ENCODE measurements at places on chromosomes 3 and 15. TPM values are rescaled to one million over a fixed set of nuclear protein-coding genes. Genes with fewer than 3 reads are reported as not detected.

- no peak for DNase-seq
Observed at GRCh38 chr15:85584872-85585271, 204.5 kb downstream of the AKAP13 start.

- DNase-seq: no peak
Observed at GRCh38 chr15:77819851-77820728, 187.4 kb upstream of the LINGO1 start.

- no peak for DNase-seq
Observed at GRCh38 chr3:152346740-152347139, 78.0 kb downstream of the MBNL1 start.

- no peak for DNase-seq
Observed at GRCh38 chr3:12278566-12278965, 10.3 kb upstream of the PPARG start.

GRCh38 chr3:10551821-10552630 is 46.6 kb upstream of the ATP2B2 start:
- DNase-seq: peak; percentile 34

GRCh38 chr3:194811118-194811517 is 125.4 kb downstream of the FAM43A start:
- DNase-seq: no peak

GRCh38 chr15:43067717-43068461 is 37.9 kb downstream of the UBR1 start:
- no peak for DNase-seq

GRCh38 chr3:127955728-127956127 is 40.7 kb downstream of the KBTBD12 start:
- DNase-seq: no peak

DNA sequence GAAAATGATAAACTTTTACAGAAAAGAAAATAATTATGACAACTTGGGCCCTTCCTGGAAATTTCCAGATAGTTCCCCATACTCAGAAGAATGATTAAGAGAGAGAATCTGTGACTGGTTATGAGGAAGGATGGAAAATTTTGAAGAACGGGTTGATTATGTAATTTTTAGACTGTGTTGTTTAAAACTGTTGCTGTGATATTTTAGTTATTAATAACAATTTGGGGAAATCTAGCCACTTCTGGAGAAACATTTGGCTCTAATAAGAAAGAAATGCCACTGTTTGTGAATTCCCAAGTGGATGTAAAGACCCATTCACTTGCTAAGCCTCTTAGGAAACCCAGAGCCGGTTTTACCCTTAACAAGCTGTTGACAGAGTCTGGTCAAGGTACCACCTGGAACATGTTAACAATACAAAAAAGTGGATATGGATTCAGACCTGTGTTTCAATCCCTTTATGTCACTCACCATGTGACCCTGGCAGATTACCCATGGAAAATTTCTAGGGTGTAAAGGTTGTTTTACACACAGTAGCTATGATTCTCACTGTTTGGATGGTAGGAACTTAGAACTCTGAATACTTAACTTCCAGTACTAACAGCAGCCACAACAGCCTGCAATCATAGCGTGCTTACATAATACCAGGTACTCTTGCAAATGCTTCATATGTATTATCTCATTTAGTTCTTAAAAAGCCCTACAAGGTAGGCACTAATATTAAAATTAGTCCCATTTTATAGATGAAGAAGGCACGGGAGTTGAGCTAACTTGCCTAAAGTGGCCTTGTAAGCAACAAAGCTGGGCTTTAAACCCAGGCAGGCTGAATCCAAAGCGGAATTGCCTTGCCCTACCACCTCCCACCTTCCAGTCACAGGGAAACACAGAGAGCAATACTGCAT is 32.0 kb downstream of the ZBTB38 start:
- no peak for DNase-seq

DNA sequence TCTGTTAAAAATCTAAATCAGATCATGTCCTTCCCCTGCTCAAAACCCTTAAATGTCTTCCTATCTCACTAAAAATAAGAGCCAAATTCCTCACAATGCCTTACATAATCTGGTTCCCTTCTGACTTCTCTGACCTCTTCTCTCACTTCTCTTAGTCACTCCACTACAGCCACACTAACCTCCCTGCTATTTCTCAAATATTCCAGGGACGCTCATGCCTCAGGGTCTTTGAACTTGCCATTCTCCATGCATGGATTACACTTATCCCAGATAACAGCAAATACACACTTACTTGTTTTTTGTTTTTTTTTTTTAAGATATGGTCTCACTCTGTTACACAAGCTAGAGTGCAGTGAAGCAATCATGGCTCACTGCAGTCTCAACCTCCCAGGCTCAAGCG is 8.5 kb downstream of the TP53BP1 start:
- DNase-seq: no peak

DNA sequence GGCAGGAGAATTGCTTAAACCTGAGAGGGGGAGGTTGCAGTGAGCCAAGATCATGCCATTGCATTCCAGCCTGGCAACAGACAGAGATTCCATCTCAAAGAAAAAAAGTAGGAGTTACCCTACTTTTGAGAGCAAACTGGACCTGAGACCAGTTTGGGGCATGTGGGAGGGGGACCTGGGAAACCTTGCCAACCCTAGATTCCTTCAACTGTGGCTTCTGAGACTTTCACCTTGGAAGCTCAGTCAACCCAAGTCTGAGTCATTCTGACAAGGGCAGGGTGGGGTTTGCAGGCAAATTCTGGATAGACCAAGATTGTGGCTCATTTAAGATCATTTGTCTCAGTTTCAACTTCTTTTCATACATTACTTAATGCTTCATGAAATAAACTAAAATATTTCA is 23.8 kb upstream of the SIAH2 start:
- DNase-seq: no peak

- DNase-seq: no peak
Observed at GRCh38 chr15:34613301-34613700, 29.9 kb upstream of the GOLGA8B start.

GRCh38 chr15:81929557-81929956 is 116.3 kb downstream of the MEX3B start:
- DNase-seq: no peak

Gene TTLL13
- 0.15 TPM for total RNA-seq

Gene MYRIP
- 4.8 TPM for total RNA-seq

Gene SUSD5
- total RNA-seq: 3.8 TPM

Gene ALG3
- total RNA-seq: 46.5 TPM

Gene MUC20
- 2.7 TPM for total RNA-seq

Gene GHSR
- not detected for total RNA-seq

Gene CCNDBP1
- 90.1 TPM for total RNA-seq

Gene C3orf85
- not detected for total RNA-seq

Gene MYO1E
- total RNA-seq: 68.6 TPM

Gene INSYN1
- 8.3 TPM for total RNA-seq

Measured in breast epithelium (tissue), 4 donors.